ENCODE measurements at places on chromosomes 12 and 14. TPM values are rescaled to one million over a fixed set of nuclear protein-coding genes. Genes with fewer than 3 reads are reported as not detected.

SDSL gene
- 6.0 TPM for total RNA-seq

LYZ gene
- total RNA-seq, result 6.5 TPM

TFCP2 gene
- total RNA-seq, result 21.7 TPM

PLA2G1B gene
- total RNA-seq, result not detected

OR4E2 gene
- not detected for total RNA-seq

TAS2R19 gene
- total RNA-seq, result 0.34 TPM

SLC2A3 gene
- total RNA-seq, result 4.6 TPM

KRT82 gene
- total RNA-seq, result not detected

AMHR2 gene
- 0.92 TPM for total RNA-seq

CD27 gene
- not detected for total RNA-seq

WNT1 gene
- not detected for total RNA-seq

P2RX7 gene
- total RNA-seq, result 0.24 TPM

FAM222A gene
- total RNA-seq, result 5.1 TPM

L2HGDH gene
- total RNA-seq, result 10.9 TPM

RNASE7 gene
- 0.43 TPM for total RNA-seq

KRT6C gene
- 0.21 TPM for total RNA-seq

TCP11L2 gene
- 31.9 TPM for total RNA-seq

EPS8 gene
- 15.0 TPM for total RNA-seq

NOS1 gene
- total RNA-seq, result 12.1 TPM
